Left cardiac atrium (tissue), 4 donors: ENCODE measurements at places on chromosomes 2 and 18.

- DNase-seq, result no peak
Measured at GRCh38 chr2:833180-833579, 117.5 kb upstream of the SNTG2 start.

DNA sequence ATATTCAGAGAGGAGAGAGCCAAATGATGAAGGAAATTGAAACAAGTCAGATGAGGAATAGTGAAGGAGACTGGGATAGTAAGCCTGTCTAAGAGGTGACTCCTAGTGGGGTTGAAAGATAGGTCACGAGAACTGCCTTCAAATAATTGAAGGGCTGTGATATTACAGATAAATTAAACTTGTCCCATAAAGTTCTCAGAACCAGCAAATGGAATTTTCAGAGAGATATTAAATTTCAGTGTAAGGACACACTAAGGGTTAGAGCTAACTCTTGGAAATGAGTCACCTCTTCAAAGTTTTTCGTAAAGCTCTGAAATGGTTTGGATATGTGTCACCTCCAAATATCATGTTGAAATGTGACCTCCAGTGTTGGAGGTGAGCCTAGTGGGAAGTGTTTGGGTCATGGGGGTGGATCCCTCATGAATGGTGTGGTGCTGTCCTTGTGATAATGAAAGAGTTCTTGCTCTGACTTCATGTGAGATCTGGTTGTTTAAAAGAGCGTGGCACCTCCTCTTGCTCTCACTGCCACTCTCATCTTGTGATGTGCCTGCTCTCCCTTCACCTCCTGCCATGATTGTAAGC lies 87.3 kb downstream of the BABAM2 start:
- no peak for DNase-seq

DNA sequence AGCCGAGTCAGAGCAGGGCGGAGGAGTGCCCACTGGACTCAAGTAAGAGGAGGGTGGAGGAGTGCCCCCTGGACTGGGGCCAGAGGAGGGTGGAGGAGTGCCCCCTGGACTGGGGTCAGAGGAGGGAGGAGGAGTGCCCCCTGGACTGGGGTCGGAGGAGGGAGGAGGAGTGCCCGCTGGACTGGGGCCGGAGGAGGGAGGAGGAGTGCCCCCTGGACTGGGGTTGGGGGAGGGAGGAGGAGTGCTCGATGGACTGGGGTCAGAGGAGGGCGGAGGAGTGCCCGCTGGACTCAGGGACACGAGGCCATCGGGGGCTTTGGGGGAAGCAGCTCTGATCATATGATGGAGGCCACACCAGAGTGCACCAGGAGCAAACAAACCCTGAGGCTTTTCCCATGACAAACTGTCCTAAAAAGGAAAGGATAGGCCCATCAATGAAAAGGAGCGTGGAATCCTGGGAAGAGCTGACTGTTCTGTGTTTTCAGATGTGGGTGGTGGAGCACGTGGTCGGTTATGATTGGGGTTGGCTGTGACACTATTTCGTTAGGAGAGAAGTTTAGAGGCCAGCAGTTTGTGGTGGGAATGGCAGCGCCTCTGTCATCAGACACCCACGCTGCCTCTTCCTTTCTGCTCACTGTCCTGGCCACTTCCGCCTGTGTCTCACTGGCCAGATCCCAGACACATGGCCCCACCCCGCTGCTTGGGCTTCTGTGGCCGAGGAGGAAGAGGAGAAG lies 24.5 kb upstream of the HPCAL1 start:
- peak; percentile 78 for DNase-seq

GRCh38 chr2:232398293-232399034 lies 8.2 kb upstream of the ALPG start:
- no peak for DNase-seq

- no peak for DNase-seq
Measured at GRCh38 chr2:237466211-237466610, 20.8 kb upstream of the MLPH start.

GRCh38 chr2:120858361-120859106 lies 122.9 kb downstream of the GLI2 start:
- no peak for DNase-seq

- no peak for DNase-seq
Measured at GRCh38 chr2:176132205-176133171, 3.0 kb downstream of the HOXD8 start.

DNA sequence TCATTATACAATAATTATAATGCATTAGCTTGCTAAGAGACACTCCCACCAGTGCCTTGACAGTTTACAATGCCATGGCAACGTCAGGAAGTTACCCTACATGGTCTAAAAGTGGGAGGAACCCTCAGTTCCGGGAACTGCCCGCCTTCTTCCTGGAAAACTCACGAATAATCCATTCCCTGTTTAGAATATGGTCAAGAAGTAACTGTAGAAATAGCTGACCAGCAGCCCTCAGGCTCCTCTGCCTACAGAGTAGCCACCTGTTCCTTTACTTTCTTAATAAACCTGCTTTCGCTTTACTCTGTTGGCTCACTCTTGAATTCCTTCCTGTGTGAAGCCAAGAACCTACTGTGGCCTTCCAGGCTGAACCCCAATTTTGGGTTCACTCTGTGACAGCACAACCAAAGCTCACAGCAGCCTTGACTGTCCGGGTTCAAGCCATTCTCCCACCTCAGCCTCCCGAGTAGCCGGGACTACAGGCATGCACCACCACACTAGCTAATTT lies 20.0 kb upstream of the PTPN2 start:
- DNase-seq, result peak; percentile 48

DNA sequence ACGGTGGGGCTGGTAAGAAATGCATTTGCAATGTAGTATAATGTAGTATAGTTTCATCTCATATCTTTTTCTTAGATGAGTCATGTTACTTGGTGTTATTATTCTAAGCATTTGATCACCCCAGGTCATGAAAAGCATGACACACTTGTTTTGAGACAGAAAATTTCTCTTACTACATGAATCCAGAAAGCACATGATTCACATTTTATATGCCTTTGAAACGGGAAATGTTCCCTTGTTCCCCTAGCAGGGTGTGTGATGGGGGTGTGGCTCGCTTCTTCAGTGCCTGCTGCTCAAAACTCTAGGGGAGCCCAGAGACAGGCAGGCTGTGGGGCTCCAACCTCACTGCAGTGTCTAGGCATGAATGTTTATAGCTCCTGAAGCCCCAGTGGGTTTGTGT lies 116.0 kb upstream of the RAB27B start:
- DNase-seq, result no peak

GRCh38 chr18:21602299-21602587 lies 1.7 kb upstream of the ESCO1 start:
- DNase-seq, result no peak

DNA sequence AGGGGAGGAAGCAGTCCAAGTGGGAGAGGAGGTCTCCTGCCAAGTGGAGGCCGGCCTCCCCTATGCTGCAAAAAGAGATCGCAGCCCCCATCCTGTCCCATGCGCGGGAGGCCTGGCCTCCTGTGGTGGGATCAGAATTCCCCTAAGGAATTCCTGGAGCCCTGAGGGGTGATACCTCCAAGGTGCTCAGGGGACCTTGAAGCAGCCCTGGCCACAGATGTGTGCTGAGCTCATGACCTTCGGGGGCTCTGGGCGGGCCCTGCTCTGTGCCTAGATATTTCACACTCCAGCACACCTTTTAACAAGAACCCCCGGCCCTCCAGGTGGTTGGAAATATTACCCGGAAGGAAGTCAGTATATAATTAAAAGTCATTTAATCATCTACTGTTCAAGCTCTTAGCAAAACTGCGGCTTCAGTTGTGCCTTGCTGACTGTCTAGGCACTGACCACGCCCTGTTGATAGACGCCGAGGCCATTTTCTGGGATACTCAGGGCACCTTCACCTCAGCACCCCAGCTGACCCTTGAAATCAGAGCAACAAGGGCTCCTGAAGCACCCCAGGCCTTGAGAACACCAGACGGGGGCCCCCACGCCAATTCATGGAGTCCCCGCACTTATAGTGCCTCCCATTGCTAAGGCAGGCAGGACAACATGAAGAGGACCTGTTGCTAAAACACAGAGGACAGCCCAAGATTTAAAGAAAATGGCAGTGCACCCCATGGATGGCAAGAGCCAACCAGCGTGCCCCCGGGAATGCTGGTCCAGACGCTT lies 119.1 kb downstream of the NDUFA10 start:
- no peak for DNase-seq

DNA sequence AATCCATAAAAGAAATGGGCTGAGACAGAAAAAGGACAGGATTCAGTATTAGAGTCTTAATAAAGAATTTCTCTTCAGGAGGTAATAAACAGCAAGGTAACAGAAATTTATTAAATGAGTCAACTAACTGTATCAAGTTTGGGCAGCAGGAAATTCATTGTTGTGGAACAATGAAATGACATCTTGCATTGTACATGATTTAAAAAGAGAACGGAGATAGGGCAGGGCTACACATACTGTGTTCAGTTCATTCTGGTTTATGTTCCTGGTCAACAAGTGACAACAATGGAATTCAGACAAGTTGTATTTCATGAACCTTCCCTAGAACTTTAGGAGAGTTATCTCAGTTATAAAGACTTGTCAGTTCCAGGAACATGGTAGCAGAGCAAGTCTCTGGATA lies 961.3 kb downstream of the SOCS6 start:
- DNase-seq, result no peak

DNA sequence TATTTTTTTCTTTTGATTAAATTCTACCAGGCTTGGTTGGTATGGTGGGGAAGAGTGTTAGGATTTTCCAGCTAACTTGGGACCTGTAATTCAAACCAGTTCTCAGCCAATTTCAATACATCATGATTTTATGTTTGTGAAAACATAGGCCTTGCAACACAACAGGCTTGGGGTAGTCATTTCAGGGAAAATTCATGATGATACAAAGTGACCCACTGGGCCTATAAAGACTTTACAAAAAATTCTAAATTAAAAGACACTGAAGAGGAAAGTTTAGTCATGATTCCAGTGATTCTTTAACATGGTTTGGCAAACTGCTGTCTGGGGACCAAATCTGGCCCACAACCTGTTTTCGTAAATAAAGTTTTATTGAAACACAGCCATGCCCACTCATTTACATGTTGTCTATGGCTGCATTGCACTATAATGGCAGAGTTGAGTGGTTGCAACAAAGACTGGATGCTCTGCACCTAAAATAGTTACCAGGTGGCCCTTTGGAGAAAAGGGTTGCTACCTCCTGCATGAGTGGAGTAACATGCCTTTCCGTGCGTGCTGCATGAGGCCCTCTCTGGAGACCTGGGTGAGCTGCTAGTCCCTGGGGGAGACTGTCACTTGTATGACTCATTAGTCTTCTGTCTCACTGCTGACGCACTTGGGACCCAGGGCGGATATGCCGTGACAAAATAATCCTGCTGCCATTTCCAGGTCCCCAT lies 73.6 kb downstream of the NPAS2 start:
- DNase-seq, result no peak

DNA sequence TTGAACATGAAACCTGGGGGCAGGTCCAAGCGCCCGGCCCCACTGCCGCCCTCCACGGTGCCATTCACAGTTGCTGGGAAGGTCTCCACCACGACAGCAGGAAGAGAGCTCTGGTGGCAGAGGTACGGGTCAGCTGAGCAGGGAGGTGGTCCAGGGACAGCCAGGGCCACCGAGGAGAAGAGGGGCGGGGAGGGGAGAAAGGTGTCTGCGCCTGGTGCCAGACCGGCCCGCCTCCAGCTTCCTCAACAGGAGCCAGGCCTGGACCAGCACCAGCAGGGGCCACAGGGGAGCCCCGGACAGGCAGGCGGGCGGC lies 56.2 kb downstream of the BIN1 start:
- DNase-seq, result no peak

DNA sequence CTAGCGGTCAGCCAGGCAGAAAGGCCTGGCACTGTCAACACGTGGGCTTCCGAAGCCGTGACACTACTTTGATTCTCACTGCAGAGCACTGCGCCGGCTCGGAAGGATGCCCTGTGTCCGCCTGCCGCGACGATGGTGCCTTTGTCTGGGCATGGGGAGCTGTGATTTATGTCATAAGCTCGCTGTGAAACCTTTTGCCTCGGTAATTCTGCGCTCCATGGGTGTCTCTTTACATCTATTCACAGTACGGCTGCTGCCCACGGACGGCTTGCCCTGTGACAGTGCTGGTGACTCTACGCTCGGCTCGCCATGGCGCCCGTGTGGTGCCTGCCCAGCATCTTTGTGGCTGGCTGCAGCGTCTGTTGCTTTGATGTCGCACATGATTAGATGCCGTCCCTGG lies 43.1 kb upstream of the GBX2 start:
- DNase-seq, result no peak

- no peak for DNase-seq
Measured at GRCh38 chr18:35334821-35335220, 9.4 kb downstream of the ZNF24 start.

DNA sequence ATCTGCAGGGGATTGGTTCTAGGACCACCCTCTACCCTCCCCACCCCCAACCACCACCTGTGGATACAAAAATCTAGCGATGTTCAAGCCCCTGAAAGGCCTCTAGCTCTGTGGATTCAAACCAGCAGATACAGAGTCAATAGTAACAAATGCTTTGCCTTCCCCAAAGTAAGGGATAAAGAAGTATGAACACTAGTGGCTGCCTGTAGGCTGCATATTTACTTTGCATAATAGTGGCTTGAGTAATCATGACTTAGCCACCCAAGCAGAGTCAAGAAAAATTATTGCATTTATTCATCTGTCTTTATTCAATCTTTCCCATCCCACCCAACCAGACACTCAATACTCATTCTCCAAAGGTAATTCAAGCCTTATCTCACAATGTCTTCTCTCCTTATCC lies 43.8 kb downstream of the SOCS6 start:
- no peak for DNase-seq

- DNase-seq, result no peak
Measured at GRCh38 chr2:160934263-160934662, 226.0 kb upstream of the TANK start.

DNA sequence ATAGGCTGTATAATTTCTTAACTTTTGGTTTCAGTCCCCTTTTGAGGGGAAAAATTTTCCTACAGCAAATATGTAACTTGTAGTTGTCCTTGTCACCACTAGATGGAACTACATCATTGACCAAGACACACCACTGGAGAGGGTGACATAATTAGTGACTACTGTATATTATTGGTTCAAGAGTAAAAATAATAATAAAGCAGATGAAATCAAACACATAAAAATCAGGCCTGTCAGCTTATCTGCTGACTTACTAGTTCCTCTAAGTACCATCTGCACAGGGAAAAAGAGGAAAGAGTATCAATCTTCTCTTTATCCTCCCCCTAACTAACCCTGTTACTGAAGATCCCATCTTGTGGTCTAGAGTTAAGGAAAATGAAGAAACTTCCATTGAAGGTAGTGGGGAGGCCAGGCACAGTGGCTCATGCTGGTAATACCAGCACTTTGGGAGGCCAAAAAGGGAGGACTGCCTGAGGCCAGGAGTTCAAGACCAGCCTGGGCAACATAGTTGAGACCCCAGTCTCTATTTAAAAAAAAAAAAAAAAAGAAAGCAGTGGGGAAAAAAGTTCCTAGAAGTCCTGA lies 29.6 kb upstream of the ENOSF1 start:
- no peak for DNase-seq

GRCh38 chr2:15594291-15595256 lies 2.9 kb downstream of the DDX1 start:
- DNase-seq, result no peak

- DNase-seq, result no peak
Measured at GRCh38 chr2:143451642-143452281, 322.5 kb downstream of the ARHGAP15 start.

- no peak for DNase-seq
Measured at GRCh38 chr2:75361486-75361885, 162.2 kb upstream of the TACR1 start.
